ENCODE measurements at places on chromosomes 7 and 10. TPM values are rescaled to one million over a fixed set of nuclear protein-coding genes. Genes with fewer than 3 reads are reported as not detected.

The STEAP4 gene
- 0.10 TPM for total RNA-seq

The STMP1 gene
- 29.5 TPM for total RNA-seq

The TRIL gene
- total RNA-seq = not detected

The MRC1 gene
- 0.21 TPM for total RNA-seq

The AP3M1 gene
- total RNA-seq = 51.5 TPM

The FFAR4 gene
- total RNA-seq = 0.92 TPM

The WDR86 gene
- 0.72 TPM for total RNA-seq

The CCDC172 gene
- total RNA-seq = not detected

The SLC4A2 gene
- 580 TPM for total RNA-seq

The ACTL6B gene
- not detected for total RNA-seq

The GNG11 gene
- 7.0 TPM for total RNA-seq

The UPK3BL2 gene
- 14.4 TPM for total RNA-seq

The SH2B2 gene
- 2.8 TPM for total RNA-seq

The TUBB8 gene
- total RNA-seq = 0.08 TPM

The GRID1 gene
- 2.3 TPM for total RNA-seq

The DOCK4 gene
- 10.8 TPM for total RNA-seq

The PDE6C gene
- not detected for total RNA-seq

- DNase-seq = no peak
Observed at GRCh38 chr7:17532861-17533404, 234.5 kb downstream of the AHR start.

DNA sequence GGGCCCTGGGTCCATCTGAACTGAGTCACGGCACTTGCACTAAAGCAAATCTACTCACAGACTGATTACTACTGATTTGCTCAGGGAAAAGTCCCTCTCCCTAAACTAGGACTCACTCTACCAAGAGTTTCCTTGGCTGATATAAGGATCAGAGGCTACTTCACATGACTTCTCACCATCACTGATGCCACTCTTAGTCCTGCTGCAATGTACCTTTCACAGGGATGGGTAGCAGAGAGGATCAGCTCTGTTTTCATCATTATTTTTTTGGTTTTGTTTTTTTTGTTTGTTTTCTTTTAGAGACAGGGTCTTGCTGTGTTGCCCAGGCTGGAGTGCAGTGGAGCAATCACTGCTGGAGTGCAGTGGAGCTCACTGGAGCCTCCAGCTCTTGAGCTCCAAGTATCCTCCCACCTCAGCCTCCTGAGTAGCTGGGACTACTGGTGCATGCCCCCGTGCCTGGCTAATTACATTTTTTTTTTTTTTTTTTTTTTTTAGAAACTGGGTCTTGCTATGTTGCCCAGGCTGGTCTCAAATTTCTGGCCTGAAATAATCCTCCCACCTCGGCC is 200.6 kb downstream of the JCAD start:
- DNase-seq = no peak

GRCh38 chr10:125423569-125423968 is 259.4 kb downstream of the TEX36 start:
- DNase-seq = no peak

DNA sequence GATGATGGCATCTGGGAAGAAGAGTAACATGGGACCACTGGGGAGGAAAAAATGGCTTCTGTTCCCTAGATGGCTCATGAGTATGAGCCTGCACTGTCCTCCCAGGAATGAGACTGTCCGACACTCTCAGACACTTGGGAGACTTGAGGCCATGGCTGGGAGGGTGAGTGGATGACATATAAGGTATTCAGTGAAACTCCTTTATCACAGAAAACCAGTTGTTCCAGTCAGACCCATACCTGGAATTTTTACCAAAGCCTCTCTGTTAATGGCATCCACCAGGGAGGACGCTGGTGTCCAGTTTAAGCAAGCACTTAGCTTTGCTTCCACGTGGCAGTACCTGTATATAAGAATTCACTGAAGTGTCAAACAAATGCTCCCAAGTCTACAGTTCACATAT is 116.7 kb upstream of the C10orf90 start:
- DNase-seq = no peak

- no peak for DNase-seq
Observed at GRCh38 chr10:84344526-84344925, 16.1 kb downstream of the CCSER2 start.

- no peak for DNase-seq
Observed at GRCh38 chr7:151469281-151469680, 29.3 kb upstream of the CRYGN start.

GRCh38 chr7:13420726-13421125 is 568.7 kb downstream of the ETV1 start:
- DNase-seq = no peak

DNA sequence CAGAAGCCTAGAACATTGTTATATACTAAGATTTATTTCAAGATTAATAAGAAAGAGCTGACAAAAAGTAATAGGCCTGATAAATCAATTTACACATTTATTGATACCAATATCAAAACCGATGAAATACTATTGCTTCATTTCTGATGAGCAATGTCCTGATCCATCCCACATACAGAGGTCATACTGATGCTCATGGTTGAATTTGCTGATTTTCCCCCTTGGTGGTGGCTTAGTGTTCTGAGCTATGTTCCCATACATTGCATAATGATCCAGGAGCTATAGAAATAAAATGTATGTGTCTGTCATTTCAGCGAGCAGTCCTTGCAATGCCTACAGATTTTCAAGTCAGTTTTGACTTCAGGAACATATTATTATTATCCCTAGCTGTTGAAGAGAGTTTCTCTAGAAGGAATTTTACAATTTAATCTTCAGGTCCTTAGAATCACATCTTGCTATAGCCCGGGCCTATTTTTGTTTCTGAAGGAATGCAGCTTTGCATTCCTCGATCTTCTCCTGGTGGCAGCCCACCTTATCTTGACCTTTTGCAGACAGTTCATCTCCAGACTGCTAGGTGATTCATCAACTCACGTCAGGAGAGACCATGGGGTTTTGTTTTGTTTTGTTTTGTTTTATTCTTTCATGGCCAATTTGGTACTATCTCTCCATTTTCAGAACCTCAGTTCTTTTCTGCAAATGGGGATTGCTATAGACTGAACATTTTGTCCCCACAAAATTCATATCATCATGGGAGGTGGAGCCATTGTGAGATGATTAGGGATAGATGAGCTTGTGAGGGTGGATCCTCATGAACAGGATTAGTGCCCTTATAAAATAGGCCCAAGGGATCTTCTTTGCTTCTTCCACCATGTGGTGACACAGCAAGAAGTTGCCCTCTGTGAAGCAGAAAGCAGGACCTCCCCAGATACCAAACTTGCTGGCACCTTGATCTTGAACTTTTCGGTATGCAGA is 465.6 kb upstream of the IGFBP3 start:
- DNase-seq = no peak

GRCh38 chr10:28449382-28449781 is 83.5 kb upstream of the WAC start:
- DNase-seq = no peak

DNA sequence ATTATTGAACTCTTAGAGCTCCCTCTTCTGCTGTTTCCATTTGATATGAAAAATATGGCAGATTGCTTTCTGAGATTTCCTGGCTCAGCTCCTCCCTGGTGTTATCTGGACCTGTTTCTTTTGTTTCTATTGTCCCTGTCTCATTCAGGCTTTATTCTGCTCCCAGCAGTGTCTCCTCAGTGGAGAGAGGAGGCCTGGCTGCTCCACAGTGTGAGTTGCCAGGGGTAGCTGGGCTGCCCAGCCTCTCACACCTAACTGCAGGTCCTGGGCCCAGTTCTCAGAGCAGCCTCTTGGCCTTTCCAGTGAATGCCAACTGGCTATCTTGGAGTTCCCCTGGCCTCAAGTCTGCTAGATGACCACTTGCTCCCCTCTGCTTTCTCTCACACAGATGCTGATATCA is 127.0 kb downstream of the VPS41 start:
- no peak for DNase-seq

- DNase-seq = no peak
Observed at GRCh38 chr10:61160253-61160652, 216.3 kb upstream of the RHOBTB1 start.

DNA sequence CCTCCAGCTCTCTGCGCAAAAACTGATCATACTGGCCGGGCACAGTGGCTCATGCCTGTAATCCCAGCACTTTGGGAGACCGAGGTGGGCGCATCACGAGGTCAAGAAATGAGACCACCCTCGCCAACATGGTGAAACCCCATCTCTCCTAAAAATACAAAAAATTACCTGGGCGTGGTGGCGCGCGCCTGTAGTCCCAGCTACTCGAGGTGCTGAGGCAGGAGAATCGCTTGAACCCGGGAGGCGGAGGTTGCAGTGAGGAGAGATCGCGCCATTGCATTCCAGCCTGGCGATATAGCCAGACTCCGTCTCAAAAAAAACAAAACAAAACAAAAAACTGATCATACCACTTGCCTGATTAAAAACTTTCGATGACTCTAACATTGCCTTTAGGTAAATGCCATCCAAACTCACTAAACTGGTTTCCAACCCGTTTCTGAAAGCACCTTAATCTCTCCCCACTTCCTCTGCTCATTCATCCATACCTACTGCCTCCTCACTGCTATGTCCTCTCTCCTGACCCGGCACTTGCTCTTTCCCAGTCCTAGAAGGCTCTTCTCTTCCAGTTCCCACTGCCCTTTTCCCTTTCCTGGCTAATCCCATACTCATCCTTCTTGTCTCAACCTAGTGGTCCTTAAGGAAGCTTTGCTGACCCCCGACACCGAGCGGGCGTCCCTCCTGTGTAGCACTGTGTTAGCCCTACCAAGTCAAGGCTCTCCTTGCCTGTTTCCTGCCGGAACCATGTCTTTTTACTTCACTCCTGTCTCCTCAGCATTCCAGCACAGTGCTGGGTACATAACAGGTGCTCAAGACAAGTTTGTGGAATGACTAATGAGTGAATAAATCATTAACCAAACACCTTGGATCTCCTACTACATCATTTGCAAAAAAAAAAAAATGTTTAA is 686 bp upstream of the MIOS start:
- DNase-seq = peak; percentile 65

DNA sequence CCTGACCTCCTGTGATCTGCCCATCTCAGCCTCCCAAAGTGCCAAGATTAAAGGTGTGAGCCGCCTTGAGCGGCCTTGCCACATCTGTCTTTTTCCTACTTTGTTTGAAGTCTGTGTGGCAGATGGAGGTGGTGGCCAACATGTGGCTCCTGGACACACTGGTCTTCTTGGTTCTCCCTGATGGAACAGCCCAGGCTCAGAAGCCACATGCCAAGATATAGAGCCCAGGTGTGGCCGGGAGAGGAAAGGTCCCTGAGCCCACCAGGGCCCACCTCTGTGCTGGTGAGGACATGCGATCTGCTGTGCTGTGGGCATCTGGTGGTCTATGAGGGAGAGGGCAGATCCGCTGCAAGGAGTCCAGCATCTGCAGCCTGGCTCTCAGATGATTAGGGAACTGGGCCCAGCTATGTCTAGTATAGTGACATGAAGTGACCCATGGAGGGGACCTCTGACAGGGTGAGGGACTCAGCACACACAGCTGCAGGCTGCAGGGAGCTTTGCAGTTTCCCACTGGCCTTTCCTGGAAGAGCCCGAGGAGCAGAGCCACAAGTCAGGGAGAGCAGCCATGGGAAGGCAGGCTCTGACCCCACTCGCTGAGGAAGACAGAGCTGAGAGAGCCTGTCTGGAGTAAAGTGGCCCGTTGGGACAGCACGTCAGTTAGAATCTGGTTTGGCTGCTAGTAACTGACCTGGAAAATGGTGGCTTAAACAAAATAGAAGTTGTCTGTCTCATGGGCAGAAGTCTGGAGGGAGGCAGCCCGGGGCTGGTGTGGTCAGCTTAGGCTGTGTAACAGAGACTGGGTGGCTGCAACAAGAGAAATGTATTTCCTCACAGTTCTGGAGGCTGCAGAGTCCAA is 25.9 kb downstream of the ADCY1 start:
- no peak for DNase-seq

DNA sequence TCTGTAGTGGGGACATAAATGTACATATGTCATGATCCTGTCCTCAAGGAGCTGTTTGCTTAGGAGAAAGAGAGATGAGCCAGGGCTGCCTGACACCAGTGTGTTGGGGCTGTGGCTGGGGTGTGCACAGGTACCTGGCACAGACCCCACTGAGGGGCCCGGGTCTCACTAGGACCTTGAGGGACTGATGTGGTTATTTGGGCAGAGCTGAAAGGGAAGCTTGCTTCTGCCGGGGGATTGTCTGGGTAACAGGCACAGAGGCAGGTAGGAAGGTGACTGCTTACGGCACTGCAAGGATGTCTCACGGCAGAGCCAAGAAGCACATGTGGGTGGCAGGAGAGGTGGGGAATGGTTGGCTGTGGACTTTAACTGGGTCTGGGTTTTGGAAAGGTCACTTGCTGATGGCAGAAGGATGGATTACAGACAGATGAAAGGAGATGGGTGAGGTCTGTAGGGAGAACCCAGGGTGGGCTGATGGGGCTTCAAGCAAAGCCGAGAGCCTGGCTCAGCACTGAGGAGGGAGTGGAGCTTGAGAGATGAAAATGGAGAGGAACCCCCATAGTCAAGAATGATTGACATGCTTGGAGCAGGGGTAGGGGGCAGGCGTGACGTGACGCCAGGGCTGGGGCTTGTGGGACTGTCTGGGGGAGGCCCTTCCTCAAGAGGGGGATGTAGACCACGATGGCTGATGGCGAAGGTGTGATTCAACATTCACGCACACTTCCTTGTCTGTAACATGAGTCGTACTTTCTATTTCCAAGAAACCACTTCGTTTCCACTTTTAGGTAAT is 207.7 kb upstream of the SHH start:
- DNase-seq = no peak

DNA sequence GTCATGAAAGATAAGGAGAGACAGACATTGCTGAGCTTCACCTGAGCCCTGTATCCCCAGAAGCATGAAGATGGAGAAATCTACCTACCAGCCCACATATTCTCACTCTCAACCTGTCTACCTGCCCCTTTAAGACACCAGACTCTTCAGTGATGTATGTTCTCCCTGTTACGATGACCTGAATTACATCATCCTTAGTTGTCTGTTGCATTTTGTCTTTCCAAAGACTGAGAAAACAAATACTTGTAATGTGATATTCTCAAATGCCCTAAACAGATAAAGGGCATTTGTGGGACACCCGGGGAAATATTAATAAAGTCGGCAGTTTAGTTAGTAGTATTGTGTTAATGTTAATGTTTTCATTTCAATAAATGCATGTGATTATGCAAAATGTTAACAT is 305.8 kb upstream of the IGFBP3 start:
- DNase-seq = no peak

GRCh38 chr7:133781486-133782090 is 345.6 kb upstream of the LRGUK start:
- no peak for DNase-seq

DNA sequence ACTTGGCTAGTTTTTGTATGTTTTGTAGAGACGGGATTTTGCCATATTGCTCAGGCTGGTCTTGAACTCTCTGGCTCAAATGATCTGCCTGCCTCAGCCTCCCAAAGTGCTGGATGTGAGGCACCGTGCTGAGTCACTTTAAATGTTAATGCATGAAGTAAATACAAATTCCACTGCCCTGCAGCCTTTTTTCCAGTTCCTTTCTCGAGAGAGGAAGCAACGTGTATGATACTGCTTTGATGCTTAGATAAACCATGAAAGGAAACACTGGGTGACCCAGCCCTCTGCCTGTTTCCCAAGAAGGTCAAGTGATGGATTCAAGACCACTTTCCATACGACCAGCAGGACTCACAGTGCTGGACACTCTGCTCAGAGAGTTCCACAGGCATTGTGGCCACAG is 11.3 kb upstream of the MRPS24 start:
- DNase-seq = no peak

- DNase-seq = no peak
Observed at GRCh38 chr7:104936546-104936945, 77.5 kb upstream of the KMT2E start.

- no peak for DNase-seq
Observed at GRCh38 chr7:4140933-4141332, 541.2 kb upstream of the FOXK1 start.
